Cardiac septum (tissue), 1 donor: ENCODE measurements at places on chromosomes 12 and 14. TPM values are rescaled to one million over a fixed set of nuclear protein-coding genes. Genes with fewer than 3 reads are reported as not detected.

GRCh38 chr14:94474581-94475031, 1.4 kb downstream of the SERPINA9 start:
- DNase-seq = no peak

- DNase-seq = no peak
Observed at GRCh38 chr12:106179086-106179485, 40.3 kb upstream of the NUAK1 start.

- DNase-seq = peak; percentile 83
Observed at GRCh38 chr12:49108958-49109404, 1.7 kb downstream of the LMBR1L start.

DNA sequence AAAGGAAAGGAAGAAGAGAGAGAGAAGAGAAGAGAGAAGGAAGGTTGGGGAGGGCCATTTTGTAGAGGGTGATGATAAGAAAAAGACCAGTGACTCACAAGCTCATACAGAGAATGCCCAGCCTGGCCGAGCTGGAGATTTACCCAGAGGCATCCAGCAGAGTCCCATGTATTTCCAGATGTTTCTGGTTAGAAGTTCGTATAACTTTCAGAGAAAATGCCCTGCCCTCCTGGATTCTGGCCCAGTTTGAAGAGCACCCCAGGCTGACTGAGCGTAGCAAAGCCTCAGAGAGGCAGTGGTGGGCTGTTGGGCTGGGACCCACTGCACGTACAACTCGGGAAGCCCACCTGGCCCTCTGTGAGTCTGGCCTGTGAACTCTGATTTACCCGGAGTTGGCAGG, 221.8 kb downstream of the SLC41A2 start:
- no peak for DNase-seq

- no peak for DNase-seq
Observed at GRCh38 chr12:53328043-53328435, 6.6 kb upstream of the AAAS start.

- DNase-seq = no peak
Observed at GRCh38 chr12:28248555-28249145, 58.4 kb downstream of the CCDC91 start.

The ARMH4 gene
- total RNA-seq = 6.4 TPM

The DLGAP5 gene
- 0.08 TPM for total RNA-seq

The TAS2R31 gene
- total RNA-seq = 2.1 TPM

The NANOG gene
- not detected for total RNA-seq
